ENCODE measurements at places on chromosomes 12 and 14. TPM values are rescaled to one million over a fixed set of nuclear protein-coding genes. Genes with fewer than 3 reads are reported as not detected.

The LIN7A gene
- total RNA-seq, result 17.8 TPM

The HOXC5 gene
- not detected for total RNA-seq

The KLRC3 gene
- not detected for total RNA-seq

The TCL1A gene
- 0.65 TPM for total RNA-seq

The SERPINA4 gene
- total RNA-seq, result not detected

The LMNTD1 gene
- not detected for total RNA-seq

The KITLG gene
- total RNA-seq, result 7.8 TPM

The VSIG10 gene
- 96.8 TPM for total RNA-seq

The CISTR gene
- not detected for total RNA-seq

The JAG2 gene
- total RNA-seq, result 6.2 TPM

All from H1 (cell line).